C1 segment of cervical spinal cord (tissue), 14 donors: ENCODE measurements at places on chromosomes 7 and 10.

DNA sequence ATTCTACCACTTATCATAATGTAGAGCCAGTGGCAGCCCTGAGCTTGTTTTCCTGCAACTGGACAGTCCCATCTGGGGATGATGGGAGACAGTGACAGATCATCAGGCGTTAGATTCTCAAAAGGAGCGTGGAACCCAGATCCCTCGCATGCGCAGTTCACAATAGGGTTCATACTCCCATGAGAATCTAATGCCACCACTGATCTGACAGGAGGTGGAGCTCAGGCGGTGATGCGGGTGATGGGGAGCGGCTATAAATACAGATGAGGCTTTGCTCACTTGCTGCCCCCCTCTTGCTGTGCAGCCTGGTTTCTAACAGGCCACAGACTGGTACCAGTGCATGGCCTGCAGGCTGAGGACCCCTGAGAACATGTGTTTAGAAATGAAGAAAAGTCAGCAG is 260.1 kb downstream of the CAMK1D start:
- no peak for DNase-seq

DNA sequence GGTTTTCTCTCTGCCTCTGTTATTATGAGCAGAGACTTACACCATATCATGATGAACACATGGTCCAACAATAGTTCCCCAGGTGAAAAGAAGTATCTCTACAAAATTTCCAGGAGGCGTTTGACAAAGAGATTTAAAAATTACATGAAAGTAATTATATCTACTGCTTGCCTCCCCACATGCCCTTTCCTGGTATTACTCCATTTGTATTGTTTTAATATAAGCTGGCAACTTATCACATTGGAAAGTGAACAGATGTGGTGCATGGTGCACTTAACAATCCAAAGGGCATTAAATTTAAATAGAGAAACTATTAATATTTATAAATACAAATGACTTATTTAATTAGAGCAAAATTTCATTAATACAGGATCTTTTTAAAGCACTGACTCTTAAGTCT is 638.2 kb downstream of the ANKRD7 start:
- no peak for DNase-seq

- no peak for DNase-seq
Measured at GRCh38 chr7:98354052-98354451, 46.8 kb downstream of the BAIAP2L1 start.

- no peak for DNase-seq
Measured at GRCh38 chr10:74888962-74889661, 62.7 kb downstream of the KAT6B start.

GRCh38 chr7:40437498-40437897 is 302.7 kb downstream of the SUGCT start:
- DNase-seq: no peak

DNA sequence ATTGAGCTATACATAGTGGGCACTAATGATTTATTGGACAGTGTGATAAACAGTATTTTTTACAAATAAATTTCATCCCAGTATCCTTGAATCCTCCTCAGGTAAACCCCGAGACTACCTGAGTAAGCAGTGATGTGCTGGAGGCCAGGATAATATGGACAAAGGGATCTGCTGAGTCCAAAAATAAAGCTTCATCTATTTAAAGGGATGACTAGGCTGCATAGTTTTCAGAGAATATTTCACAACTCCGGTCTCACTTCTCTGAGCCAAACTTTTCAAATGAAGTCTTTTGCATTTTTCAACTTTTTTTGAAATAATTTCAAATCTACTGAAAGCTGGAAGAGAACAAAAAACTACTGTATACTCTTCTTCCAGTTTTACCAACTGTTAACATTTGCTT is 2.5 kb downstream of the ACTR3B start:
- no peak for DNase-seq

DNA sequence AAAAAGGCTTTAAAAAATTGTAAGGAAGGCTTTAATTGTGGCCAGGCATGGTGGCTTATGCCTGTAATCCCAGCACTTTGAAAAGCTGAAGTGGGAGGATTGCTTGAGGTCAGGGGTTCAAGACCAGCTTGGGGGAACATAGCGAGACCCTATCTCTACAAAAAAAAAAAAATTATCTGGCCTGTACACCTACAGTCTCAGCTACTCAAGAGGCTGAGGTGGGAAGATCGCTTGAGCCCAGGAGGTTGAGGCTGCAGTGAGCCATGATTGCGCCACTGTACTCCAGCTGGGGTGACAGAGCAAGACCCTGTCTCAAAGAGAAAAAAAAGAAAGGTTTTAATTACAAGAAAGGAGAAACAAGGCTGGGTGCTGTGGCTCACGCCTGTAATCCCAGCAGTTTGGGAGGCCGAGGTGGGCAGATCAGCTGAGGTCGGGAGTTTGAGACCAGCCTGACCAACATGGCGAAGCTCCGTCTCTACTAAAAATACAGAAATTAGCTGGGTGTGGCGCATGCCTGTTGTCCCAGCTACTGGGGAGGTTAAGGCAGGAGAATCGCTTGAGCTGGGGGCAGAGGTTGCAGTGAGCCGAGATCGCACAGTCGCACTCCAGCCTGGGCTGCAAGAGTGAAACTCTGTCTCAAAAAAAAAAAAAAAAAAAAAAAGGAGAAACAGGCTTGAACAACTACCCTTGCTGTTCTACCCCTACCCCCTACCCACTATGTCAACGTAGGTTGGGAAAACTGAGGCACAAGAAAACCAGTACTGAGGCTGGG is 83.7 kb downstream of the CARD11 start:
- DNase-seq: no peak

DNA sequence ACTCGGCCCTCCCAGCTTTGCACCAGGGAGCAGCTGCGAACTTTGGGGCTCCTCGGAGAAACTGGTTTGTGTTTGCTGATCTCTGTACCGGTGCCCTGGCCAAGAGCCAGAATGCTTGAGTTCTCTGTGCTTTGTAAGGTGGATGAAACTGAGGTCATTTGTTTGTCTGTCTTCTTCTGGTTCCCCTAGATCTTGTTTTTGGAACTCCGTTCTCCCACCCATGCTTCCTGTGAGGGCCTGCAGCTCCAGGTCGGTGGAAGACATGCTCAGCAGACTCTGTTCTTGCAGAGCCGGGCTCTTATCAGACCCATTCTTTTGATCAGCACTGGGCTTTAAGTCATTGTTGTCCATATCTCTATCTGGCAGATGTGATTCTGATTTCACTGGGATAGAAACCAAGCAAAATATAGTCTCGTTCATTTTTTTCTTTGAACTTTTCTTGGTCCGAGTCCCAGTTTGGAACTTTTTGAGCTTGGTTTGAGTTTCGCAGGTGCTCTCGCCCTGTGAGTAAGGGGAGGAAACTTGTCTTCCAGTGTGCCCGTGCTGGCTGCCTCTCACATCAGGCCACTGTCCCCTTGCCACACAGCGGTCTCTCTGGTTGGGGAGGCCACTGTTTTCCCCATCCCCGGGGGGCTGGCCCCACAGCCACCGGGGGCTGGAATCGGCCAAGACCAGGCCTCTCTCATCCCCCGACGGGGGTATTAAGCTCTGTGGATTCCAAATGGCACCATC is 31.2 kb downstream of the JCAD start:
- DNase-seq: no peak

DNA sequence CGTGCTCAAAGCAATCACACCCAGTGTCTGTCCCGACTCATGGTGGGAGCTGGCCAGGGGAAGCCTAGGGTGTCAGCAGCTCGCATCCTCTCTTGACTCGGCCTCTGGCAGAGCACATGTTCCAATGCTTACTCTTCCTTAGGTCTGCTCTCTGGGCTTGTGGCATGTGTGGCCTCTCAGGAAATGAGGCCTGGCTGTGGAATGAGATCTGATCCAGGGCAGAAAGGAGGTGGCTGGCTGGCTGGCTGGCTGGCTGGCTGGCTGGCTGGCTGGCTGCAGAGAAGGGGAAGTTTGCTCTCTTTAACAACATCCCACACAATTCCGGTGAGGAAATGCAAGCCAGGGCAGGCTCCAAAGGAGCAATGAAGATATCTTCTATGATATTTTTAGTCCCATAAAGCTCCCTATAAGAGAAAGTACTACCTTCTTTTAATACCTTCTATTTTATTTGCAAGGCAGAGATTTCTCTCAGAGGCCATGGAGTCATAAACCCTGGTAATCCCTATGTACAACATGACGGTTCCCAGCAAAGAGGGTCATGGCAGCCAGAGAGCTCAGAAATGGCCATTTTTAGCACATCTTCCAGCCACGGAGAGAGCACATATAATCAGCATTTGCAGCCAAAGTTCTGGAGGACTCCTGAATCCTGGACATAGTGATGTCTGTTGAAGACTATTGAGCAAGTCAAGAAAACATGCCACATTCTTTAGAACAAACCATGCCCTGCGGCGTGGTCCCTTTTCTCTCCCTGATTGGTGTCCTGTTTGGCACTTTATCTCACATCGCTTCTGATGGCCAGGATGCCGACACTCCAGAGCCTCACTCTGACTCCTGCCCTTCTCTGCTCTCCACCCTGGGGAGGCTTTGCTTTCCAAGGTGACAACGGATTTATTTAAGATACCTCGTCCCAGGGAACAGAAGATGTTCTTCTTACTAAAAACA is 153.7 kb downstream of the FANK1 start:
- DNase-seq: no peak

GRCh38 chr7:8594115-8594514 is 160.7 kb downstream of the NXPH1 start:
- no peak for DNase-seq

DNA sequence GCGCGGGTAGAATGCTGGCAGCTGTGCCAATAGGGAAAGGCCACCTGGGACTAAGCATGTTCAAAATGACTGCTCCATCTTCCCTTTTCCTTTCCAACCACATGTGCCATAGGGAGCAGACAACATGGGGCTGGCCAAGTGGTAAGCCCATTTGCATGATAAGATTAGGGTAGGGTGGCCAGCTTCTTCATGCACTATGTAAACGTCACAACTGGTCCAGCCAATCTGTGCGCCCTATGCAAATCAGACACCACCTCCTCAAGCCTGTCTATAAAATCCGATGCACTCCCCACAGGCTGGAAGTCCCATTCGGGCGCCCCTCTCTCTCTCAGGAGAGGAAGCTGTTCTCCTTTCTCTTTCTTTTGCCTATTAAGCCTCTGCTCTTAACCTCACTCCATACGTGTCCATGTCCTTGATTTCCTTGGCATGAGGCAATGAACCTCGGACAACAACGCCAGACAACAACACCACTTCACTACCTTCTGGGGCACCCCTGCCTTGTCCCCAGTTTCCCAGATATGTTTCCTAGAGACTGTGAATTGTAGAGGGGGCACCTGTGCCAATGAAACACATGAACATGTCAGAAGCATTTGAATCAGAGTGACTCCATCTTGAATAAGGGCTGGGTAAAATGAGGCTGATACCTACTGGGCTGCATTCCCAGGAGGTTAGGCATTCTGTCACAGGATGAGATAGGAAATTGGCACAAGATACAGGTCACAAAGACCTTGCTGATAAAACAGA is 19.1 kb upstream of the EXOC6 start:
- no peak for DNase-seq

GRCh38 chr10:133381036-133381435 is 2.0 kb downstream of the PAOX start:
- DNase-seq: no peak

- DNase-seq: no peak
Measured at GRCh38 chr10:103042908-103043307, 124.8 kb downstream of the CNNM2 start.

GRCh38 chr10:123301077-123301857 is 147.1 kb downstream of the BUB3 start:
- peak; percentile 48 for DNase-seq

GRCh38 chr7:2266911-2267310 is 24.9 kb downstream of the NUDT1 start:
- DNase-seq: no peak

GRCh38 chr7:15780271-15780670 is 93.8 kb upstream of the MEOX2 start:
- no peak for DNase-seq

DNA sequence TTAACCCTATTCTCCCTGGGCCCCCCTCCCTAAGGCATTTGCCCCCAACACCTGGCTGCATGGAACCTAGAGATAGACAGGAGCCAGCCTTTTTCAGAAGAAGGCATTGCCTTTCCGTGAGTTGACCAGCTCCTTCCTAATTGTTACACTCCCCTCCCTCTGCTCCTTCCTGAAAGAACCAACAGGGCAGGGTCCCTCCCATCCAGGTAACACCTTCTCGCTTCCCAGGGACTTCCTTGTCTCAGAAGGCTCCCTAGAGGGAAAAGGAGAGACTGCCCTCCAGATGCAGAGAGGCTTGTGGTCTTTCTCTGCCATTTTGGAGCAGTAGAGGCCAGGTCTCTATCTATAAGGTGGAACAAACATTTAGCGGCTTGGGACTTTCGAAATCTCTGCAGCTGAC is 31.9 kb downstream of the PALD1 start:
- DNase-seq: no peak

DNA sequence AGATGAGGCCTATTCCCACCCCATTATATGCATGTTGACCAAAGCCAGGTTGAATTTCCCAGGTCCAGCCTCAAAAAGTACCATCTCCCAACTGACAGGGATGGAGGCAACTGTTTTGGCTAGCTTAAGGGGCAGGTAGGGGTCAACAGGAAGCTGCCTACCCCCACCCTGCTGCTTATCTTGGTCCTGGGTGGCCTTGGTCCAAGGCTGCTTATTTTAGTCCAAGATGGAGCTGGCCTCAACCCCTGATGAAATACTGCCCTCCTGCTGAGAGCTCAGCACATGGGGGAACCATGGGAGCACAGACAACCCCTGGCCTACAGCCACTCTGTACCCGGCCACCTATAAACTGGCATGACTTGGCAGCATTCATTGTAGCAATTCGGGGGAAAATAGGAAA is 23.1 kb downstream of the MYO1G start:
- no peak for DNase-seq

- DNase-seq: no peak
Measured at GRCh38 chr7:44740055-44740454, 8.6 kb upstream of the ZMIZ2 start.

- DNase-seq: no peak
Measured at GRCh38 chr7:152076940-152077933, 51.8 kb downstream of the GALNT11 start.
